ENCODE measurements at places on chromosomes 2 and 18.

GRCh38 chr2:16454621-16455020 is 211.0 kb downstream of the CYRIA start:
- no peak for DNase-seq

DNA sequence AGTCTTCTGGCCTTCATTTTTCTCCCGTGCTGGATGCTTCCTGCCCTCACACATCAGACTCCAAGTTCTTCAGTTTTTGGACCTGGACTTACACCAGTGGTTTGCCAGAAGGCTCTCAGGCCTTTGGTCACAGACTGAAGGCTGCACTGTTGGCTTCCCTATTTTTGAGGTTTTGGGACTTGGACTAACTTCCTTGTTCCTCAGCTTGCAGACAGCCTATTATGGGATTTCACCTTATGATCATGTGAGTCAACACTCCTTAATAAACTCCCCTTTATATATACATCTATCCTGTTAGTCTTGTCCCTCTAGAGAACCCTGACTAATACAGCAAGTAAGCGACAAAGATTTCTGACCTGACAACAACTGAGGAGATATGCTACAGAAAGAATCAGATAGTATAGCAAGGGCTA is 7.2 kb downstream of the CDC42EP3 start:
- no peak for DNase-seq

- DNase-seq = no peak
These were observed 45.2 kb upstream of the MAPRE3 start for GRCh38 chr2:26925100-26925791.

- DNase-seq = no peak
These were observed 529 bp upstream of the MTA3 start for GRCh38 chr2:42567806-42568400.

- DNase-seq = no peak
These were observed 17.7 kb upstream of the CCNYL1 start for GRCh38 chr2:207693641-207694249.

- DNase-seq = no peak
These were observed 6.5 kb downstream of the CTLA4 start for GRCh38 chr2:203873921-203874631.

DNA sequence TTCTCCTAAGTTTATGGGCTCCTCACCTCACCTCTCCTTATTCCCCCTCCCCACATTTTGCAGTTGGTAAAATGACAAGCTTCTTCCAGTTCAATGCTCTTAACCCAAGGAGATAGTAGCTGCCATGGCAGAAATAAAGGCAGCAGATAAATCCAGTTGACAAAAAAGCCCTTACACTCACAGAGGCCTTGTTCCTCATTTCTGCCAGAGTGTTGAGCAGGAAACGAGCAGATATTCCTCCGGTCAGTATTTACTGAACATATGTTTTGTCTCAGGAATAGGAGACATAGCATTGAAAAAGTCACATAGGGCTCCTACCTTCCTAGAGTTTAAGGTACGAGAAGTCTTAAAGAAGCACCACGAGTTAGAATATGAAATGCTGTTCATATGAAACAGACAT is 493.7 kb upstream of the TNP1 start:
- DNase-seq = no peak
